ENCODE measurements at places on chromosomes 5 and 9.

DNA sequence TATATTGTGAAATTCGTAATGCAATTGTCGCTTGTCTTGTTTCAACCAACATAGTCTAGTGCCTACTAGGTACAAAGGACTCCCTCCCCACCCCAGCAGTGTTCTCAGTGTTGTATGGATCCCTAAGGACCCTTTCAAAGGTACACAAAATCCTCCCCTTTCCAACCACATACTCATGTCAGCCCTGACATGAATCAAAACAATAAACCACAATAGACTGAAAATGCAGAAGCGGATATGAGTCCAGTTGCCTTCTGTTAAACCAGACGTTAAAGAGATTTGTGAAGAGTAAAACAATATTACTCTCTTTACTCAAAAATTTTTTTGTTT is 82.4 kb upstream of the IFNK start:
- DNase-seq: no peak

DNA sequence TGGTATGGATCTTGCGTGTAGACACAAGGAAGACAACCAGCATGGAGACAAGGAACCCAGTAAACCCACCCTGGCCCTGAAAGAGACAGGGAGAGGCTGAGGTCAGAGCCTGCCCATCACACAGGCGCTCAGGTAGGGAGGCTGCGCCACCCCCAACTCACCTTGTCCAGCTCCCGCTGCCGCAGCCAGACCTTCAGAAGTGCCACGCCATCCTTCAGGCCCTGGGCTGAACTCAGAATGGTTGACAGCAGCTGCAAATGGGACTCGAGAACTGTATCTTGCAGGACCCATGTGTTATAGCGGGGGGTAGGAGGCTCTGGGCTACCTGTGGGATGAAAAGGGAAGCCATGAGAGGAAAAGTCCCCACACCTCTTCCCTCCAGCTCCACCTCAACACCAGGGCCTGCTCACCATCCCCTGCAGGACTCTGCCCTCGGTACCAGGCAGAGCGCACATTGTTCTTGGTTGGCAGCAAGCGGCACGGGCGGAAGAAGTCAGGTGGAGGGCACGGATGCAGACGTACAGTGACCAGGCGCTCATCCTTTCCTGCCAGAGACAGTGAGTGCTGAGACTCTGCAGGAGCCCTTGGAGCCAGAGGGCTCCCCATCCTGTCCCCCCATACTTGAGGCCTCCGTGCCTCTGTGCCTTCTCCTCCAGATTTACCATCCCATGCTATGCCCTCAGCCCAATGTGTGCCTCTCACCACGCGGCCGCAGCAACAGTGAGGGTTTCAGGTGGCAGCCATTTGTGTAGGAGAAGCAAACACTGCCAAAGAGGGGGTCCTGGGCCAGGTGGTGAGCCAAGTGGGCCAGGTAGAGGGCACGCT is 4.7 kb downstream of the NOL6 start:
- no peak for DNase-seq

GRCh38 chr5:171455522-171455921 is 36.1 kb downstream of the FGF18 start:
- no peak for DNase-seq

DNA sequence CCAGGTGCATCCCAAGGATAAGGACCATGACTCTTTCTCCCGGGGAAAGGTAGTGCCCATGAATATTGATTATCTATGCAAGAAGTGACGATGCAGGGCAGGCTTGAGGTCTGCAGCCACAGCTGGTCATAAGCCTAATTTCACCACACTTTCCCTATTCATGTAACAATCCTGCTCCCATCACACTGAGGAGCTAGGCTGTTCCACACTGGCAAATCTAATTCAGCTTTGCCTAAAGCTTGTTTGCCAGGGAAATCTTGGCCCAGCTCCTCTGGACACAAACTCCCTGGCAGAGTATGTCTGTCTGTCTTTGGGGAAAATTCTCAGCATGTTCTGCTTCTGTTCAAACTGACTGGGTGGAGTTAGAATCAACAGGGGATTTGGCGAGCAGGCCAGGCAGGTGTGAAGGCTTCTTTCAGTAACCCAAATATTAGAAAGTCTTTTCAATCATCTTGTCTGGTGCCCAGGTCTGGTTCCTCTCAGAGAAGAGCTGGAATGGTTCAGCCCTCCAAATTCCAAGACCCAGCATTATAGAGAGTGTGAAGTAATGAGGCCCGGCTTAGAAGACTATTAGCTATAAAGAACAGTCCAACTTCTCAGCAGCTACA is 88.5 kb upstream of the SPDL1 start:
- no peak for DNase-seq

GRCh38 chr9:123359106-123359505 is 3.1 kb downstream of the CRB2 start:
- no peak for DNase-seq

- DNase-seq: no peak
These were observed 46.4 kb downstream of the MCCC2 start for GRCh38 chr5:71633255-71634155.

DNA sequence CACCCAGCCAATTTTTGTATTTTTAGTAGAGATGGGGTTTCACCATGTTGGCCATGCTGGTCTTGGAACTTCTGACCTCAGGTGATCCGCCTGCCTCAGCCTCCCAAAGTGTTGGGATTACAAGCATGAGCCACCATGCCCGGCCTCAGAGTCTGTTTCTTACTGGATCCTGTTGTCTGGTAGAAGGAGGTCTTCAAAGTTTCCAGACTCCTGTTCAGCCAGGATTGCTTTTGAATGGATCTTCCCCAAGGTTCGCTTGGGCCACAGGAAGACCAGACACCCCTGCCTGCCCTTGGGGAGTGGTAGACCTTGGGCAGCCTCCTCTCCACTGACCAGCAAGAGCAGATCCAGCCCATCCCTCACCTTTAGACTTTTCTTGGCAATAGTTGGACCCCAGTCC is 7.6 kb upstream of the LCN2 start:
- no peak for DNase-seq

DNA sequence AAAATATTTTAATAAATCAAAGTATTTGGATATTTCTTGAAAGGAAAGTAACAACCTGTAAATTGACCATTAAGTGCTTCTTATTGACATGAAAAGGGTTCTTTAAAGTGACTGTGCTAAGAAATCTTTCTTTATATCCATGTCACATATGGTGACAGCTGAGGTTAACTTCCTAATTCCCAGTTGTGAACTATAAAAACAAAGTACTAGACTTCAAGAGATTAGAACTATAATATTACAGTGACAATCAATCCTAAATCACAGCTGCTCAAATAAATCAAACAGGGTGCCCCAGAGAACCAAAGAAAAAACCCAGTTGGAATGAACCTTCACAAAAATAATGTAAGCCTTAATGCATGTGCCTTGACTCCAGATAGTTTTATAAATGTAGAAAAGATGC is 332.6 kb upstream of the PDE4D start:
- DNase-seq: no peak

DNA sequence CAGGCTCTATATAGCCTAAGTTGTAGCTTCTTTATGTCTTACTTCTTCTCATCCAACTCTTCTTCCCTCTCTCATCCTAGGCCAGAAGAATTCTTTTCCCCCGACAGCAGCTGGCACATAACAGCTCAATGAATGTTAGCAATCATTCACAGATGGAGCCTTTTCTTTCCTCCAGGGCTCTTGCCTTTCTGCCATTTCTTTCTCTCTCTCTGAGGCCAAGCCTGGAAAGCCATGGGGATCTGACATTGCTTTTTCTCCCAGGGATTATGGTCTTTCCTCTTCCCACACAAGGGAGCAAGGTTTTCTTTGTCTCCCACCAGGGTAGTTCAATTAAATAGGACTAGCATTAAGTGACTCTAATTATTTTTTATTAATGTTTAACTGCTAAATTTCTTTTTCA is 20.5 kb downstream of the SMIM15 start:
- no peak for DNase-seq

DNA sequence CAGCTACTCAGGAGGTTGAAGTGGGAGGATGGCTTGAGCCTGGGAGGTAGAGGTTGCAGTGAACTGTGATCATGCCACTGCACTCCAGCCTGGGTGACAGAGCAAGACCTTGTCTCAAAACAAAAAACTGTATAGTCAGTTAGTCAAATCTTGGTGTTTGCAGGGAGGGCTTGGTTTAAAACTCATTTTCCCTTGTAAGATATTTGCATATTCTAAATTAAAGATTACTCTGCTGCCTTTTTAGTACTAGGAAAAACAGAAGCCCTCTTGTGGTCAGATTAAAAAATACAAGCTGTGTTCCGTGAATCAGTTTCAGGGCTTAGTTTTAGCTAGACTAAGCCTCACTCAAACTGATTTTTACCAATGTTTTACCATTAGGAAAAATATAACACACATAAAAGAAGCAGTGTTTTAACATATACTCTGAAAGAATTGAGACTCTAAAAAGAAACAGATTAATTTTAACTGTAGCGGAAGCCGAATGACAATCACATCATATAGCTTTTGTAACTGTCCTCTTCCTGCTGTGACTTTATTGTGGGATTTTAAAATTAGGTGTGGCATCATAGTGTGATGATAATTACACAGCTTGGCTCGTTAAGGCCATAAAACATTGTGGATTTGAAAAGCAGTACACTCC is 84.9 kb upstream of the BASP1 start:
- DNase-seq: no peak

DNA sequence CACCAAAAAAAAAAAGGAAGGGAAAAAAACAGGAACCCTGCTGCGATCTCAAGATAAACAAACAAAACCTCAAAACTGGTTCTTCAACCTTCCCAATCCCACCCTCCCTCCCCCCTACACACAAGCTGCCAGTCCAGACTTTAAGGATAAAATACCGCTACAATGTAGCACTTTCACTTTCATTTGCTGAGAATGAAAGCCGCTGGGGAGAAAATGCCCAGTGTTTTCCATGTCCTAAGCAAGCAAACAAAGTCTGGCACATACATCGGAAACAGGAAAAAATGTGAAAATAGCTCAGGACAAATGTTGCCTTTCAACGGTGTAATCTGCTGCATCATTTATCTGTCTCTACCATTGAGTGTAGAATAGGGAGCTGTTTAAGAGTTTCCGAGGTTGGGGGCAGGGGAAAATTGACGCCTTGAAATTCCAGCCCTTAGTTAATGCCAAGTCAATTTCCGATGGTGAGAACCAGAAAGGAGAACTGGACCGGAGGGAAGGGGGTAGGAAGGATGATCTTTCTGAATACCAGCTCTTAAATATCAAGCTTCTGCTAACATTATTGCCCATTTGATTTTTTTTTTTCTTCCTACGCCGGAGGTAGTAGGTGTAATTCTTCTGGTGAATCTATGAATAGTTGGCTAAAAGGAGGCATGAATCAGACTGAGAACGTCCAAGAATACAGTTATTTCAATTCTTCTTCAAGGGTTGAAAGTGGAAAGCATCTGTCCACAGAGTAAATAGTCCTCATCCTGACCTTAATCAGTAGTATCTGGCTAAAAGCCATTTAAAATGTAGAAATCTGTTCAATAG is 1.2 kb upstream of the ADAMTS6 start:
- no peak for DNase-seq

- DNase-seq: no peak
These were observed 242.2 kb downstream of the SYK start for GRCh38 chr9:91043811-91044175.

DNA sequence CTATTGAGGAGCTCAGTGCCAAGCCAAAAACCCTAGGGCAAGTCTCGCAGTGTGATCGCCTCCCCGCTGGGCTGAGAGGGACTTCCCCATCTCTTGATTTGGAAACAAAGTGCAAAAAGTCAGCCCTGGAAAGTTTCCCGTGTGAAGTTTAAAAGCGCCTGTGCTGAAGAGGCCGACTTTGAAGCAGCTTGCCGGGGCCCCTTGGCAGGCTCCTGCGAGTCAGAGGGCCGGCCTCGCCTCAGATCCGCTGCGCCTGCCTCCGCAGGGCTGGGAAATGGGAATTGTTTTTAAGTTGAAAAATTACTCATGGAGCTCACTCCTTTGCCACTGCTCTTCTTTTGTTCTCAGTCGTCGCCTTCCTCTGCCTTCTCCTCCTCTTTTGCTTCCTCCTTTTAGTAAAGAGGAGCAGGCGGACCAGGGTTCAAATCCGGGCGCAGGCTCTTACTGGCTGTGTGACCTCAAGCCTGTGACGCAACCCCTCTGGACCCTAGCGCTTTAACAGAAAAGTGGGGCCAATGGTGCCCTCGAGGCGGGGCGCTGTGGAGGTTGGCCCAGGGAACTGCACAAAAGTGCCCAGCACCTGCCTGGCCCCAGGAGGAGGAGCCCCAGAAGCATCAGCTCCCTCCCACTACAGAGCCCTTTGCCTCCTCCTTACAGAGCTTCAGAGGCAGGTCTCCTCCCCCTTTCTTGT is 14.7 kb upstream of the LHX2 start:
- DNase-seq: no peak

GRCh38 chr5:100828071-100828897 is 74.8 kb downstream of the ST8SIA4 start:
- no peak for DNase-seq

DNA sequence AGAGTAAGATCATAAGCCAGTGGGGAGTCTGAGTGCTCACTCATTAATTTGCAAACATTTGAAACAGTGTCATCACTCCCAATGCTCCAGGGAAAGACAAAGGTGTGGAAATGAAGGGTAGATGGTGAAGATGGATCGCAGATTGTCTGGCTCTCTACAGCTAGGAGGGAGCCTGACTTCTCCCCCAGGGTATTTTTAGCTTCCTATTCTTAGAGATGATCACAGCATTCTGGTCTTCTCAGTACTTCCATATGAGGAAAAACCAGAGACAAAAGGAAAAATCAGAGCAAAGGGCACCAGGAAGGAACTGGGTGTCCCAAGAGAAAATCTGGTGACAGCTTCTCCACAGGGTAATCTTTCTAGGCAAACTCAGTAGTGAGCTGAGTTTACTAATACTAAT is 401.9 kb upstream of the GRIA1 start:
- no peak for DNase-seq

GRCh38 chr9:15433661-15434060 is 11.0 kb downstream of the SNAPC3 start:
- DNase-seq: no peak

- DNase-seq: no peak
These were observed 466.8 kb downstream of the DIRAS2 start for GRCh38 chr9:90175865-90176264.

DNA sequence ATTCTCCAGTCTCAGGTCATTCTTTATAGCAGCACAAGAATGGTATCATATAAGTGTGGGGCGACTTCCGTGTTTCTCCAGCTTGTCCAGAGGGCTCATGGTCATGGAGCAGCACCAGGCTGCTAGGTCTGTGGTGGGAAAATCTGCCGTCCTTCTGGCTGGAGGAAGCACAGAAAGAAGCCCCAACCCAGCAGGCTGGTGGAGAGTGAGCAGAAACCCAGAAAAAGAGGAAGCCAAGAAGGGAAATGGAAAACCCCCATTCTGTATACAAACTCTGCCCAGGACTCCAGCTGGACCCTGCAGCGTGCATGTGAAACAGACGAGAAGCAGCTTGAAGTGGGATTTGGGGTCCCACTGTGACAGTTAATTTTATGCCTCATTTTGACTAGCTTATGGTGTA is 34.3 kb upstream of the OLFM1 start:
- no peak for DNase-seq

DNA sequence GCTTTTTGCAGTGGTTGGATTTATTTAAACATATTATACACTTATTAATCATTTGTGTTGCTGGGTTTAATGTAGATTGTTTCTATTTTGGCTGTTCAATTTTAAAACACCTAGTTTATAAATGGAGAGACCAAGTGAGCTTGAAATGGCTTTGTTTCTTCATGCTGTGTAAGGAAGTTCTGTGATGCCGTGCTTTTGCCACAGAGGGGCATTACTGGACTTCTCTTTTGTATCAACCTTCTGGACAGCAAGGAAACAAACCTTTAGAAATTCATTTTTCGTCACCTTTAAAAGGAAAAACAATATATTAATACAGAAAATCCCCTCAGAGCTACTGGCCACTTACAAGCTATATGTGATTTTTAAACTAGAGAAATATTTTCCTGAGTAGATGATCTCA is 81.9 kb downstream of the DMRTA1 start:
- DNase-seq: peak; percentile 11

Data from AG04450 (cell line).